ENCODE measurements at places on chromosomes 3 and 15. TPM values are rescaled to one million over a fixed set of nuclear protein-coding genes. Genes with fewer than 3 reads are reported as not detected.
A peak's percentile ranks its signal among the peaks of the same experiment; 100 is the strongest.

The ARID3B gene
- 1.2 TPM for total RNA-seq

The CCDC191 gene
- 0.94 TPM for total RNA-seq

DNA sequence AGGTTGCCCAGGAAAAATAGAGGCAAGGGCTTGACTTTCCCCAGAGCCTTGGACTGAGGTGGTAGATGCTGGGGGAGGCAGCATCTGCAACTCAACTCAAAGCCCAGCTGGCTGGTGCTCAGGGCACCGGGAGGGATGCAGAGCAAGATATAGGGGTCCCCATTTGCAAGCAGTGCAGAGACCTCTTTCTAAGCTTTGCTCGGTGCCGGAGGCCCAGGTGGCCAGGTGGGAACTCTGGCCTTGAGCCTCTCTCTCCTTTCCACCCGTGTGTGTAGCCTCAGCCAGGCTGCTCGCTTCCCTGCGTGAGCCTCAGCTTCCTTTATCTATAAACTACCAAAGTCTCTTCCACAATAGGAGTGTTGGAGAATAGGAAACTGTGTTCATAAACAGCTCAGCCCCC is 36.5 kb downstream of the SLC6A6 start:
- H3K4me1 ChIP-seq: peaks cover 57% of the 10 kb centered on the region
- H3K27ac ChIP-seq: no peak overlapping the region
- H3K36me3 ChIP-seq: peaks cover 1% of the 10 kb centered on the region

GRCh38 chr3:53162672-53163443 is 1.8 kb downstream of the PRKCD start:
- H3K4me1 ChIP-seq: peaks cover 50% of the 10 kb centered on the region
- H3K27ac ChIP-seq: peak overlapping the region; percentile 58
- DNase-seq: no peak
- no peaks in the 10 kb centered on the region for H3K36me3 ChIP-seq
- peaks cover 9% of the 10 kb centered on the region for H3K27me3 ChIP-seq

DNA sequence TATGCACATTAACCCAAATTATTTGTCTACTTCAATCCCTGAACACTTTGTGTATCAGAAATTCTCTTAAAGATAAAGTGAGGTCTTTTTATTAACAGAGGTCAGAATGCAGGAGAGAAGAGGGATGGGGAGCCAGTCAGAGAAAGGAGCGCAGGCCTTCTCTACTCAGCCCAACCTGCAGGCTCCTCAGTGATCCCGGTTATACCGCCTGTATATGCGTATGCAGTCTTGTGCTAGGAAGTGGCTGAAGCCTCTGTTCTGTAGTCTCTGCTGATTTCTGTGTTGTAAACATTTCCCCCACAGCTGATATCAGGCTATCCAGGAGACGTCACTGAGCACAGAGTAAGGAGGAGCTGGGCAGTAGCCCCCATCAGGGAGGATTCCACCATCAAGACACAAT is 57.9 kb downstream of the ABHD5 start:
- H3K27me3 ChIP-seq: no peaks in the 10 kb centered on the region
- peak overlapping the region; percentile 76 for H3K4me3 ChIP-seq
- peak overlapping the region; percentile 95 for H3K27ac ChIP-seq
- H3K36me3 ChIP-seq: peaks cover 30% of the 10 kb centered on the region

The TMEM40 gene
- total RNA-seq: 0.41 TPM

GRCh38 chr3:185401319-185401955 is 38.5 kb downstream of the MAP3K13 start:
- peaks cover 10% of the 10 kb centered on the region for H3K4me1 ChIP-seq
- DNase-seq: no peak
- peaks cover 3% of the 10 kb centered on the region for H3K27me3 ChIP-seq
- H3K36me3 ChIP-seq: no peaks in the 10 kb centered on the region
- H3K4me3 ChIP-seq: no peak overlapping the region

DNA sequence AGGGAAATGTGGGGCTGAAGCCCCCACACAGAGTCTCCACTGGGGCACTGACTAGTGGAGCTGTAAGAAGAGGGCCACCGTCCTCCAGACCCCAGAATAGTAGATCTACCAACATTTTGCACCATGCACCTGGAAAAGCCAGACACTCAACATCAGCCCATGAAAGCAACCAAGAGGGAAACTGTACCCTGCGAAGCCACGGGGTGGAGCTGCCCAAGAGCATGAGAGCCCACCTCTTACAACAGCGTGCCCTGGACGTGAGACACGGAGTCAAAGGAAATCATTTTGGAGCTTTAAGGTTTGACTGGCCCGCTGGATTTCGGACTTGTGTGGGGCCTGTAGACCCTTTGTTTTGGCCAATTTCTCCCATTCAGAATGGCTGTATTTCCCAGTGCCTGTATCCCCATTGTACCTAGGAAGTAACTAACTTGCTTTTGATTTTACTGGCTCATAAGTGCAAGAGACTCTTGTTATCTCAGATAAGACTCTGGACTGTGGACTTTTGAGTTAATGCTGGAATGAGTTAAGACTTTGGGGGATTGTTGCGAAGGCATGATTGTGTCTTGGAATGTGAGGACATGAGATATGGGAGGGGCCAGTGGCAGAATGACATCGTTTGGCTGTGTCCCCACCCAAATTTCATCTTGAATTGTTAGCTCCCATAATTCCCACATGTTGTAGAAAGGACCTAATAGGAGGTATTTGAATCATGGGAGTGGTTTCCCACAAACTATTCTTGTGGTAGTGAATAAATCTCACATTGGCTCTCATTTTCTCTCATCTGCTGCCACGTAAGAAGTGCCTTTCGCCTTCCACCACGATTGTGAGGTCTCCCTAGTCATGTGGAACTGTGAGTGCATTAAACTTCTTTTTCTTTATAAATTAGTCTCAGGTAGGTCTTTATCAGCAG is 105.8 kb downstream of the CBLB start:
- H3K27ac ChIP-seq: no peak overlapping the region
- no peak overlapping the region for H3K4me3 ChIP-seq
- H3K4me1 ChIP-seq: no peaks in the 10 kb centered on the region

- H3K27ac ChIP-seq: no peak overlapping the region
- H3K36me3 ChIP-seq: no peaks in the 10 kb centered on the region
- H3K27me3 ChIP-seq: no peaks in the 10 kb centered on the region
- no peak for DNase-seq
- H3K4me1 ChIP-seq: no peaks in the 10 kb centered on the region
These were observed 486.7 kb downstream of the ROBO2 start for GRCh38 chr3:77526573-77527113.

DNA sequence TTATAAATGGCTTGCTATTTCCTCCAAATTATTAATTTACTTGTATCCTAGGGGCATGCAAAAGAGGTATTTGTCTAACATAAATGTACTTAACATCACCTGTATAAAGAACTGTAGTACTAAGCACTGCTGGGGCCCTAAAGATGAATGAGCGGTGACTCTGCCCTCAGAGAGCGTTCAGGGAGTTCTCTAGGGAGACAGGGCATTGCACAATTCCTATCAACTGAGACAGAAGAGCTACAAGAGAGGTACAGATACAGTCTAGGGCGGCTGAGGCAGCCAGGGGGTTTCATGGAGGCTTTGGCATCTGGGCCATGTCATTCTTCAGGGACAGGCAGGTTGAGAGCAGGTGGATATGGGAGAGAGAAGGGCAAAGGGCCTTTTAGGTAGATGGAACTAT is 39.9 kb upstream of the PARL start:
- no peak overlapping the region for H3K27ac ChIP-seq
- DNase-seq: no peak

The HIGD2B gene
- total RNA-seq: not detected

GRCh38 chr3:34002569-34003100 is 204.2 kb downstream of the PDCD6IP start:
- no peak overlapping the region for H3K4me3 ChIP-seq
- peaks cover 5% of the 10 kb centered on the region for H3K27me3 ChIP-seq
- H3K27ac ChIP-seq: no peak overlapping the region

- H3K27ac ChIP-seq: no peak overlapping the region
- no peaks in the 10 kb centered on the region for H3K27me3 ChIP-seq
- DNase-seq: no peak
- peaks cover 18% of the 10 kb centered on the region for H3K4me1 ChIP-seq
These were observed 22.5 kb downstream of the RIOX2 start for GRCh38 chr3:97949743-97950142.

GRCh38 chr3:137869022-137869421 is 104.9 kb downstream of the SOX14 start:
- H3K36me3 ChIP-seq: no peaks in the 10 kb centered on the region
- H3K4me1 ChIP-seq: no peaks in the 10 kb centered on the region
- H3K4me3 ChIP-seq: no peak overlapping the region
- DNase-seq: no peak
- H3K27ac ChIP-seq: no peak overlapping the region
- H3K27me3 ChIP-seq: no peaks in the 10 kb centered on the region

GRCh38 chr15:33204926-33205325 is 10.4 kb upstream of the FMN1 start:
- H3K4me3 ChIP-seq: no peak overlapping the region
- H3K27ac ChIP-seq: no peak overlapping the region
- peaks cover 10% of the 10 kb centered on the region for H3K27me3 ChIP-seq
- H3K36me3 ChIP-seq: no peaks in the 10 kb centered on the region

GRCh38 chr3:73404435-73404834 is 220.3 kb downstream of the PDZRN3 start:
- no peak overlapping the region for H3K4me3 ChIP-seq
- no peak for DNase-seq

DNA sequence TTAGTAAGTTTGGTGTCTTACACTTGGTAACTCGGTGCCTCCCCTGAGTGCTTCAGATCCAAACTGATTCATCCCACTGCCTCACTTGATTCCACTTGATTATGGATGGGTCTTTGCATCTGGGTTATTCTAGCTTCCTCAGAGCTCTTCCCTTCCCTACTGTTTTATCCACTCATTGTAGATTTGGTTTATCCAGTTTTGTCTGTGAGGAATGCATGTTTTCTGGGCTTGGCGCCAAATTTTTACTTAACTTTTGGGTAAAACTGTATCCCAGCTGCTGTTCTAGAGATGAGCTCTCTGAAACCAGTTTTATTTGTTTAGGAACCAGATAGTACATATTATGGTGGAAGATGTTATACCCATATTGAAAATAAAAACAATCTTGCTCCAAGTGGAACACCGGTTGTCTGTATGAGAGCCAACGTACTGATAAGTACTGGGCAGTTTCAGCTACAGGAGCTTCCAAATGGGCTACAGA is 20.9 kb downstream of the RAD54L2 start:
- DNase-seq: peak; percentile 56
- peak overlapping the region; percentile 34 for H3K27ac ChIP-seq
- H3K36me3 ChIP-seq: peaks cover 4% of the 10 kb centered on the region
- H3K4me1 ChIP-seq: peaks cover 12% of the 10 kb centered on the region

The C2CD4A gene
- total RNA-seq: not detected

The ATP10A gene
- 27.9 TPM for total RNA-seq

The CLSTN2 gene
- total RNA-seq: not detected

GRCh38 chr3:57951066-57951882 is 56.9 kb upstream of the FLNB start:
- H3K27me3 ChIP-seq: peaks cover 4% of the 10 kb centered on the region
- no peaks in the 10 kb centered on the region for H3K36me3 ChIP-seq
- H3K27ac ChIP-seq: peak overlapping the region; percentile 90
- H3K4me3 ChIP-seq: peak overlapping the region; percentile 64
- H3K4me1 ChIP-seq: peaks cover 37% of the 10 kb centered on the region

- DNase-seq: no peak
- H3K36me3 ChIP-seq: peaks cover 45% of the 10 kb centered on the region
- H3K4me1 ChIP-seq: peaks cover 39% of the 10 kb centered on the region
- H3K4me3 ChIP-seq: no peak overlapping the region
These were observed 211.1 kb upstream of the THBS1 start for GRCh38 chr15:39369768-39370167.

The TMEM42 gene
- total RNA-seq: 20.5 TPM

The DUOXA2 gene
- not detected for total RNA-seq

DNA sequence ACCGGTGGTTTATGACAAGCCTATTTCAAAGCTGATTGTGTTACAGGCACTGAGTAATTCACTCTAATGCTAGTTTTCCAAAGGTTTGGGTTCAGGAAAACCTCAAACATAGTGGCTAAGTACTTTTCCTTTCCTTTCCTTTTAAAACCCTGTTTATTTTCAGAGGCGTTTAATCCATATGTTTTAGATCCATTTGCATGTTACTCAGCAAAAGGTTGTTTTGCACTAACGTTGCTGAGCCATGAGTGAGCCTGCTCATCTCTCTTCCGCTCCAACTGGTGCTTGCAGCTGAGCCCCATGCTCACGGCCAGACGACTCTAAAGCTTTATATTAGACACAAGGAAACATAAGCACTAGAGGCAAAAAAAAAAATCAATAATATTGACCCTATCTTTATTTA is 9.4 kb downstream of the CEMIP start:
- DNase-seq: peak; percentile 39
- peak overlapping the region; percentile 65 for H3K27ac ChIP-seq
- H3K4me1 ChIP-seq: peaks cover 34% of the 10 kb centered on the region
- peaks cover 3% of the 10 kb centered on the region for H3K36me3 ChIP-seq

The PRTG gene
- total RNA-seq: 1.5 TPM

- H3K4me3 ChIP-seq: no peak overlapping the region
- H3K36me3 ChIP-seq: no peaks in the 10 kb centered on the region
- H3K27ac ChIP-seq: no peak overlapping the region
- H3K27me3 ChIP-seq: peaks cover 20% of the 10 kb centered on the region
- H3K4me1 ChIP-seq: peaks cover 8% of the 10 kb centered on the region
These were observed 10.3 kb downstream of the MYL3 start for GRCh38 chr3:46852839-46853355.

GRCh38 chr15:98440917-98441316 is 207.4 kb upstream of the IGF1R start:
- H3K4me1 ChIP-seq: peaks cover 21% of the 10 kb centered on the region
- no peaks in the 10 kb centered on the region for H3K36me3 ChIP-seq
- H3K4me3 ChIP-seq: no peak overlapping the region
- DNase-seq: no peak

DNA sequence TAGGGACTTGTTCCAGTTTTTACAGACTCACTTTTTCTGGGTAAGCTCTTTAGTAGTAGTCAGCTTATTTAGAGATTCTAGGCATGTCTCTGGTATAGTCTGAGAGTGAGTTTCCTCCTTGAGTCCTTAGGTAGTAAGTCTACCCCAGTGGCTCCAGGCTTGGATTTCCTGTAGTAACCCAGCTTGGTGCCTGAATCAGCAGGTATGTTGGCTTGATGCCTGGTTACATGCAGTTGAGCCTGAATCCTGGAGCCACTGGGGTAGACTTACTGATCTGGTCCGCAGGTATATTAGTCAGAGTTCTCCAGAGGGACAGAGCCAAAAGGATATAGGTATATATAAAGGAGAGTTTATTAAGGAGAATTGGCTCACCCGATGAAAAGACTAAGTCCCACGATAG is 85.8 kb upstream of the RBMS3 start:
- peaks cover 39% of the 10 kb centered on the region for H3K36me3 ChIP-seq
- peaks cover 15% of the 10 kb centered on the region for H3K4me1 ChIP-seq
- H3K27ac ChIP-seq: no peak overlapping the region
- no peak for DNase-seq
- no peaks in the 10 kb centered on the region for H3K27me3 ChIP-seq

- no peak overlapping the region for H3K4me3 ChIP-seq
- H3K36me3 ChIP-seq: peaks cover 24% of the 10 kb centered on the region
- DNase-seq: no peak
- H3K4me1 ChIP-seq: no peaks in the 10 kb centered on the region
- no peaks in the 10 kb centered on the region for H3K27me3 ChIP-seq
These were observed 9.3 kb downstream of the EIF2B5 start for GRCh38 chr3:184144505-184144904.

The MAN2C1 gene
- 98.6 TPM for total RNA-seq

The BTLA gene
- total RNA-seq: not detected

The ERICH6 gene
- total RNA-seq: not detected
